HFF-Myc (cell line): ENCODE measurements at places on chromosomes 1 and 21.

DNA sequence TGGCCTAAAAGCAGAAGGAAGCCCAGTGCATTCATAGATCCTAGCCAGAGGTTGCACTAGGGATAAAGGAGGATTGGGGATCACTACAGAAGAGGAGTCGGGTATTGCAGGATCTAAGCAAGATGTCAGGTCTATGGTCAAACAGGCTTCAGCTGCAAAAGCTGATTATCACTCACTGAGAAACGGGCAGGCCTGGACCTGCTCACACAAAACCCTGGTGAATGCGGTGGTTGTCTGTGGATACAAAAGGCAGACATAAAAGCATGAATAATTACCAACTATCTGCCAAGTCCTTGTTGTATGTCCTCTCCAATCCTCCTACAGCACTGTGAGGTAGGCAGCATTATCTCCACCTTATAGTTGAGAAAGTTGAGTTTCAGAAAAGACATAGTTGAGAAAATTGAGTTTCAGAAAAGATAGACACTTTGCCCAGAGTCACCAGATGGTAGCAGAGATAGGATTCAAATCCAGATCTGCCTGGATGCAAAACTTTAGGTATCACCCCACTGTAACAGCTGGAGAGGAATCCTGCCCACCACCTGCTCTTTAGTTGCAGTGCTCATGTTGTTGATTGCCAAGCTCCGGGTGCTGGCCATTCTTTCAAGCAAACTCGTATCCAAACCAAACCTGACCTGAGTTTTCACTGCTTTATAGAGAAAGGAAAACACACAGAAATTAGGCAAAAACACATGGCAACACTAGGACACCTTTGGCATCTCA lies 49.6 kb upstream of the HOOK1 start:
- DNase-seq, result no peak

- DNase-seq, result no peak
Measured at GRCh38 chr1:10696977-10697376, 99.5 kb downstream of the CASZ1 start.

DNA sequence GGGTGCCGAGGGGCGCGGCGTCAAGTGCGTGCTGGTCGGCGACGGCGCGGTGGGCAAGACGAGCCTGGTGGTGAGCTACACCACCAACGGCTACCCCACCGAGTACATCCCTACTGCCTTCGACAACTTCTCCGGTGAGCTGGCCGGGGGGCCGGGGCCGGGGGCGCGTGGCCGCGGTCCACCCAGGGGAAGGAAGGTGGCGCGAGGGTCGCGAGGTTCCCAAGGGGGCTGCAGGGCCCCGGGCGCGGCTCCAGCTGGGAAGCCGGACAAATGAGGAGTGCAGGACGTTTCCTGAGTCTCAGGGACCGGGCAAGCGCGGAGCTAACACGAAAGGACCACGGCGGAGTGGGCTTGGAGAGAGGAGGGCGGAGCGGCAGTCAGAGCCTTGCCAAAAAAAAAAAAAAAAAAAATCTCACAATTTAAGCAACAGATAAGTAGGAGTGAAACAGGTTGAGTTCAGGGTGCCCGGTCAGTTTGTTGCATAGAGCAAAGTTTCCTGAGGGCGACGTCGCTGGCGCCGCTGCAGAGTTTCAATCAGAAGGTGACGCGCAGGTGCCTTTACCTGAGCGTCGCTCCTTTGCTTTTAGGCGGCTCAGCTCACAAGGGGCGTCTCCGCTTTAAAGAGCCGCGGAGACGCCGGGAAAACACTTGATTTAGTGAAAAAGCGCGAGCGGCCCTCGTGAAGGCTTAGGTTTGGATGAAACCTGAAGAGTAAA lies 750 bp downstream of the RHOU start:
- no peak for DNase-seq

DNA sequence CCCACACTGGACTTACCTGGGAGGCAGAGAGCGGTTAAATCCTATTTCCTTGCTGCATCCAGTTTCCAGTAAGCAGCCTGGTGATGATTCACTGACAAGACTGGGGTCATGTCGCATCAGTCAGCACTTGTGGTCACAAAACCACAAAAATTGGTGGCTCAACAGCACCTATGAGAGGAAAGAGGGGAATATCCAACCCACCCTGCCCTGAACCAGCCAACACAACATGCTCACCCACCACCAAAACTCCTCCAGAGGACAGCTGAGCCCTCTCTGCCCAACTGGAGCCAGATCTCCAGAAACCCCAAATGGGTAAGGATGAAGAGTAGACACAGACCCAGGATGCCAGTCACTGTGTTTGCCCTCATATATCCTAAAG lies 64.0 kb downstream of the CD46 start:
- DNase-seq, result no peak

DNA sequence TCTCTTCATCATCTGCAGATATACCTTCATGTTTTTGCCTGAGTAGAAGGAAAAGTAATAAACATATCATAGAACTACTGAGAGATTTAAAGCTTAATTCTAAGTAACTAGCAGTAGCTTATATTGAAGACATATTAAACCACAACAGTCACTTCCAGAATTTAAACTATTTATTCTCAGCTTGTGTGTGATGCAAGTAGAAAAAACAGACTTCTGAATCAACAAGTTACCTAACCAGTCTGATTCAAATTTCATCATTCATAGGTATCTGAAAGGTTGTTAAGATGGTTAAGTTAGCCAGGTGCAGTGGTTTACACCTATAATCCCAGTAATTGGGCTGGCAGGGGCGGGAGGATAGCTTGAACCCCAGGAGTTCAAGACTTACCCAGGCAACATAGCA lies 41.9 kb downstream of the SPAG17 start:
- no peak for DNase-seq

DNA sequence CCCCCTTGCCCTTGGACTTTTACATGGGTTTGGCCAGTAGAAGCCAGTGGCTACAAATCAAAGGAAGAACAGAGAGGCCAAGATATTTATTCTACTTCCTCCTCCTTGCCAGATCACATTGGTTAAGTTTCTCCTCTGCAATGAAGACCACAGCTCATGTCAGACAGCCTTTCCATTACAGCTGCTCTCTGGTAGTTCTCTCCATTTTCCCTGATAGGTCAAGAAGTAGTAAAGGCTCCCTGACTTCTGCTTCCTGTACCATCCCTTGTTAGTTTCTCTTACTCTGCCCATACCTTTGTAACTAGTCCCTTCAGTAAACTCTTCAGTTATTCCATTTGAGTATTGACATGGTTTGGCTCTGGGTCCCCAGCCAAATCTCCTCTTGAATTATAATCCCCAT lies 27.8 kb downstream of the NME7 start:
- DNase-seq, result no peak

GRCh38 chr1:27607239-27607804 lies 3.4 kb upstream of the AHDC1 start:
- no peak for DNase-seq

- DNase-seq, result no peak
Measured at GRCh38 chr1:7705048-7705907, 65.8 kb upstream of the VAMP3 start.

- no peak for DNase-seq
Measured at GRCh38 chr1:235515844-235516512, 11.7 kb upstream of the B3GALNT2 start.

- peak; percentile 19 for DNase-seq
Measured at GRCh38 chr1:62175568-62176179, 19.0 kb upstream of the L1TD1 start.

DNA sequence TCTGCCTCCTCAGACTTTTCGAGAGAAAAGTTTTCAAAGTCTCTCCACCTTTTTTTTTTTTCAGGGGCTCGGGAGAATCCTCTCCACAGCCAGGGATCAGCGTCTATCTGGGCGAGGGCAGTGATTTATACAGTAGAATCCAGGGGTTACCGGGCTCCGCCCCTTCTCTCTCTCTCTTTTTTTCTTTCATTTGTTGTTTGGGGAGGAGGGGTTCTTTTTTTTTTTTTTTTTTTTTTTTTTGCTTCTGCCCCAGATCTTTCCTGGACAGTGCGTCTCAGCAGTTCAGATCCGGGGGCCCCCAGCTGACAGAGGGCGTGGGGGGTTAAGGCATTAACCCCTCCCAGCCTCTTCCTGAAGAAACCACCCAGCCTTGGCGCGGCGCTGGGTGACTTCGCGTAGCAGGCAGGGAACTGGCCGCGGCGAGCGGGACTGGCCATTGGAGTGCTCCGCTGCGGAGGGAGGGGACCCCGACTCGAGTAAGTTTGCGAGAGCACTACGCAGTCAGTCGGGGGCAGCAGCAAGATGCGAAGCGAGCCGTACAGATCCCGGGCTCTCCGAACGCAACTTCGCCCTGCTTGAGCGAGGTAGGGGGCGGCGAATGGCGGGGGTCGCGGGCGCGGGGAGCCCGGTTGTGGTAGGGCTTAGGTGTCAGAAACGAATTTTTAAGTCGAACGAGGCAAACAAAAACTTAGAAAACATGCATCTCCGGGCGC lies at the start of gene S1PR1:
S1PR1 (plus strand) TSS at position 504 of the 713 bp plus-strand sequence. CDS start 1,966 bp downstream, outside the sequence.
- no peak for DNase-seq

DNA sequence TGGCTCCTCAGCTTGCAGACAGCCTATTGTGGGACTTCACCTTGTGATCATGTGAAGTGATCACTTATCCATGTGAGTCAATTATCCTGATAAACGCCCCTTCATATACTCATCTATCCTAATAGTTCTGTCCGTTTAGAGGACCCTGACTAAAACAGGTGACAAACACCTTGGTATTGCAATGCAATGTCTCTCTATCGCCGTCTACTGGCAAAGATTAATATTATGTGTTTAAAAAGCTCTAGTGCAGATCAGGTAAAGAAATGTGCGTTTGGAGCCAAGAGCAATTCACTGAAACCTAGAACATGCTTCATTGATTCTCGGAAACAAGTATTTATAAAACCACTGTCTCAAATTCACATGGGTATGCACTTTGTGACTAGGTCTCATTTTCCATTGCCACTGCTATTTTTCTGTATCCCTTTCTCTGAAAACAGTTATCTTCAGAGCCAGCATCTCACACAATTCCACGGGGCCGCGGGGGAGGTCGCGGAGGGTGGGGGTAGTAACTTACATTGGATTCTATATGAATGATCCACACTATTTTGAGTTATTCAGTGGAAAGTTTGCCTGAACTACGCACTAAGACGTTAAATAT lies 554.6 kb upstream of the NCAM2 start:
- no peak for DNase-seq

DNA sequence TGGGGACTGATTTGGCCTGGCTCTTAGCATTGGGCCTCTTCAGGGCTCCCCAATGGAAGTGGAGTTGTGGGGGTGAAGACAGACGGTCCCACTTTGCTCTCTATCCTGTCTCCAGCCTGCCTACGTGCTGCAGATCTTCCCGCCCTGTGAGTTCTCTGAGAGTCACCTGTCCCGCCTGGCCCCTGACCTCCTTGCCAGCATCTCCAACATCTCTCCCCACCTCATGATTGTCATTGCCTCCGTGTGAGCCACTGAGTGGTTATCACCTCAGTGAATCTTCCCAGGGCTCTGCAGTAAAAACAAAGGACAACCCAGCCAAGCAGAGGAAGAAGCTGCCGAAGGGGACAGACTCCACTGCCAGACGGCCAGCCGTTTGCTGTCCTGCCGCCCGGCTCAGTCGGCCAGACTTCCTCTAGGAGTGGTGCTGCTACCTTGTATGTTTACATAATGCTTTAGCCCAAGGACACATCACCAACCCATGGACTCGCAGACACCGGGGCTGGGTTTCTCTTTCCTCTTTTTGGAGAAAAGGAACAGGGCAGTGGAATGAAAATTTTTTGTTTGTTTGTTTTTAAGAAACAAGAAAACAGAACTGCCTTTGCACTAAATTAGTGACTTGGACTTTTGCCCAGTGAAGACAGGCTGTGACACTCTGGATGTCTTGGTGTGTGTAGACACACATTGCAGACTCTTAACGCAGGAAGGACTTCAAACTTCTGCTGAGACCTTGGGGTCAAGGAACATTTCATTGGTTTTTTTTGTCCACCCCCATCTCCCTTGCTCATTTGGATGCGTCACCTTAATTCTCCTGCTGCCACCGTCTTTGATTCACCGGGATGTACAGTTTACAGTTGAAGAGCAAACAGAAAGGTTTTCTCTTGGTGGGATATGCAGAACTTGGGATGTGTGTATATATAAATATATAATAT lies 36.5 kb downstream of the ZBTB17 start:
- DNase-seq, result no peak

DNA sequence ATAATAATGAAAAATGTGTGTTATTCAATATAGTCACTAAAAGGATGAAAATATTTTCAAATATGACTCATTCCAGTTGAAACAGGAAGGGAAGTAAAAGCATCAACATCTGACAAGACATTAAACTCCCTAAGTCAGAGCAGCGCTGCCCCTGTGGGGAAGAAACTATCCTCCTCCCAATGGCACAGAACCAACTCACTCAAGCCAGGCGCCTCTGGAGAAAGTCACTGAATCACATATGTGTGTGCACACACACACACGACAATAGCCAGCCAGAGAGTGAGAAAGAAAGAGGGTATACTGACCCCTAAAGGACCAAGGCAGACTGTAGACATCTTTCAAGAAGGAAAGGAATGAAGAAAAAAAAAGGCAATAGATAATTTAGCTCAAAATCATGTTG lies 126.9 kb downstream of the SETD4 start:
- DNase-seq, result peak; percentile 90

DNA sequence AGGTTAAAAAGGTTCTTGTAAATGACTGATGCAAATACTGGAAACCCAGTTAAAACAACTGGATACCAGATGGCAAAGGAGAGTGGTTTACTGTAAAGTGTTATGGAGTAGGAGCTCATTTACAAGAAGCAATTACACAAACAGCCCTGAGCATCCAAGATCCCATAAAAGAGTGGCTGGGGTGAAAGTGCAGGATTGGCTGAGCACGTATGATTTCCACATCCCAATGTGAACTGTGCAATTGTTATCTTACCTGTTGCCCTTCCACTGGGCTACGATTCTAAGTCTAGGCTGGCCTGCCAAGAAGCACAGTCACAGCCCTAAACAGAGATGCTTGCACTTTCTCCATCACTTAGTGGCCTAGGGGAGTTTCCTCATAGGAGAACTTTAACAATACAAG lies 277.6 kb upstream of the RUNX1 start:
- peak; percentile 32 for DNase-seq

- no peak for DNase-seq
Measured at GRCh38 chr1:228259951-228260350, 52.1 kb downstream of the OBSCN start.

DNA sequence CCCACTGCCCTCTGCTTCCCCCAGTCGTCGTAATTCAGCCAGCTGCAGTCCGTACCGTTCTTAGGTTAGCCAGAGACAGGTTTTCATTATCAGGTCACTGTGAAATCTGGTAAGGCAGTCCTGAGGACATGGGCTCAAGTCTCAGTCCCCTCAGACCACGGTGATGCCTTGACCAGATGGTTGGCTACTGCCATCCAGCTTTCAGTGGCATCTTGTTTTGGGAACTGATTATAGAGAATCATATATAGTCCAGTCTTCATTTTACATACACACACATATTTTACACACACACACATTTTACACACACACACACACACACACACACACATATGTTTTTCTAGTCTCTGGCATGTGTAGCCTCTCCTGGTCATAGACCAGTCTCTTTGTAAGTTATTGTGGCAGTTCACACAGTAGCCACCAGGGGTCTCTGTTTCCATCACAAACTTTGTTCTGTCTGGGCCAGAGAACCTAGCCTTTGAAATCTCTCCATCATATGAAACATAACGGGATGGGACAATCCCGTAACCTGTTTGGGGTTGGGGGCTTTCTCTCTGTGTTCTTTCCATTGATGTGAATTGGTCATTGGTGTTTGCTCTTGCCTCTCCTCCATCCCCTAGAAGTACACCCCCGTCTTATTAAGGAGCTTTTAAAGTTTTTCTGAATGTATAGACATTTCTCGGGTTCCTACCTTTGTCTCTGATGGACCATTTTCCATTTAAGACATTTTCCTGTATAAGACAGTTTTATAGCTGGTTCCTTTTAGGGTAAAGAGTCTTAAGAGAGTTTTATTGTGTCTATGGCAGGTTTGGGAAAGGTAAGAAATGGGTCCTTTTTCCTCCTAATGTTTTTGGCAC lies 8.4 kb upstream of the IKBKE start:
- DNase-seq, result no peak

GRCh38 chr1:25786887-25787759 lies 12.9 kb upstream of the SELENON start:
- no peak for DNase-seq
